ENCODE measurements at places on chromosomes 3 and 15.

DNA sequence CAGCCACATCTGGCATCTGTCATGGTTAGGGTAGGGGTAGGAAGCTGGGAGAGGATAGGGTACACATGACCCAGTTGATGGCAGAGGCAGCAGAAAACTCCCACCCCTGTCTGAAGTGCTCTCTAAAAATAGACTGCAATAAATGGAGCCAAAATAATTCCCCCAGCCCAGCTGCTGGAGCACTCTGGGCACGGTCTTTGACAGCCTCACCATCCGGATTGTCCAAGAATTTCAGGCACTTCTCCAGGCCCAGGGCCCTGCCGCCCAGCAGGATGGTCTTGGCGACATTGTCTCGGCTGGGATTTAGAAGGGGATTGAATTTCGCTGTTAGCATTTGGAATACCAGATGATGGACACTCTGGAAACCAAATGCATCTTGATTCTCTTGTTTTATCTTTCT is 103.7 kb downstream of the IQSEC1 start:
- DNase-seq, result no peak

DNA sequence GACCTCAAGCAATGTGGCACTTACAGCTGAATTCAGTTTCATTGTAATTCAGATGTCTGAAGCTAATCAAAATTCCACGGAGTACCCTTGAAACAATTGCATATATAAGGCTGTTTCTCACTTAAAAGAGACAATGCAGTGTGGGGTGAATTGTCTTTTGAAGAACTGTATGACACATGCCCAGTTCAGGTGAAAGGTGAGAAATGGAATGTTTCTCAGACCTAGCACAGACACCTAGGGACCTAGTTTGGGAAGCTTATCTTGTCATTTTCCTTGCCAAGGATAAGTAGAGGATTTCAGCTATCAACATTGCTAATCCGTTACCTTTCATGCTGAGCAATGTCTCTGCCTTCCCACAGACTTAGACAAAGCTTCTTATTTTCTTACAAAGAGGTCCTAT is 36.3 kb downstream of the MBNL1 start:
- DNase-seq, result no peak

- no peak for DNase-seq
Observed at GRCh38 chr3:155741603-155742002, 3.3 kb downstream of the PLCH1 start.

DNA sequence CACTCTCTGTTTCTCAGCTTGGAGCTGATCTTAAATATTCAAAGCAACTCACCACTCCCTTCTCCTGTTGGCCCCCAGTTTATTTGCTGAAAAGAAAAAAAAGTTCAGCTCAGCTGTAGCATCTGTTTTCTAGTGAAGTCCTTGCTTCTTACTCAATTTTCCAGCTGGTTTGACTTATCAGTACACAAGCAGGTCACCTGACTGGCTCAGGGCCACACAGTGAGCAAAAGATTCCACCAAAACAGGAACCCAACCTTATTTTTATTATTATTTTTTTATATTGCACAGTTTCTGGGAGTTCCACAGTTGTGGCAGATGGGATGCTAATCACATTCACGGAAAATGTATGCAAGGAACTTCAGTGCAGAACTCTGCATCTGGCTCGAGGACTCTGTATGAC is 390.7 kb upstream of the RGMA start:
- DNase-seq, result no peak

GRCh38 chr3:160755776-160756304 is at the start of gene PPM1L:
PPM1L (plus strand) TSS chr3:160756231.
- DNase-seq, result peak; percentile 19

GRCh38 chr3:74023395-74023794 is 398.7 kb upstream of the PDZRN3 start:
- no peak for DNase-seq

GRCh38 chr3:178907081-178907480 is 164.5 kb downstream of the ZMAT3 start:
- DNase-seq, result no peak

GRCh38 chr3:186189492-186189891 is 80.6 kb upstream of the ETV5 start:
- DNase-seq, result no peak

DNA sequence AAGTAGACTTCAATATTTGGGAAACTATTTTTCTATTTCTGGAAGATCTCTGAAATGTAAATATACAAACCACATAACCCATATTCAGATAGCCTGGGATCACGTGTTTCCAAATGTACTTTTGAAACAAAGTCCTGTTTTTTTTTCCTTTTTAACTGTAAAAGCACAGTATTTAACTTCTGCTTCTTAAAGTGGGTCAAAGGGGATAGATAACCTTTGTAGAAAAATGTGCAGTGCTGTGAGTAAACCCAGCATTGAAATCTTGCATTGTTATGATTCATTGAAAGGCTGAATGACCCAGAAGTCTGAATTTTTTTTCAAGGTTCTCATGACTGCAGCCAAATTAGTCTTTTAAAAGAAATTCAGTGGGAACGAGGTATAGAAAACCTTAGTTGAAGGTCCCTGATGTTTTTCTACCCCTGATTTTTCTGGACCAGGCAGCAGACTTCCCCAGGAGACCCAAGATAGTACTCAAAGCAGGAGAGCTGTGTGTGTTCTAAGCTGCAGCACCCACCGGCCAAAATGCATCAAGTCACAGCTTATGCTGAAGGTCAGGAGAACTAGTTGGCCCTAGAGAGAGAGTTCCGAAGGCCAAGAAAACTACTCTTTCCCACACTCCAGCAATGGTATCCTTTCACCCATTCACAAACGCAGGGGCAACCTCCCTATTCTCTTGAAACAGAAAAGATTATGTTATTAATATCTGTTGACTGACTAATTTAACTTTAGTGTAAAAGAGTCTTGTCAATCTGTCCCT is 43.6 kb upstream of the APH1B start:
- DNase-seq, result no peak

GRCh38 chr3:99952306-99952705 is 134.6 kb downstream of the CMSS1 start:
- DNase-seq, result no peak

- no peak for DNase-seq
Observed at GRCh38 chr15:43370310-43370974, 401 bp downstream of the ZSCAN29 start.

- DNase-seq, result no peak
Observed at GRCh38 chr3:99071096-99071495, 169.6 kb upstream of the DCBLD2 start.

DNA sequence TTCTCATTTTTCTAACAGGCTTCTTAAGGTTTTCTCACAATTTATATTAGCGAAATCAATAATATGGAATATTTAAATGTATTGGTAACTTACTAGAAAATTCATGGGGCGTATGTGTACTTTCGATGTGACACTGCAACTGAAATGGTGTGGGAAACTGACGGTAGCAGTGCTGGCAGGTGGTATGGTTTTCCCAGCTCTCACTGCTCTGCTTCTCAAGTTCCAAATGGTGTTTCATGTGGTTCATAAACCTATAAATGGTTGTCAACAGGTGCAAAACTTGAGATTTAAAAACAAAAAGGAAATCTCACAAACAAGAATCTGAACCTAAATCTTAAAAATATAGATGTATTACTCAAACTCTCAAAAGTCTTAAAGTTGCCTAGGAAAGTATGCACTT is 54.7 kb downstream of the ZNF280D start:
- no peak for DNase-seq

GRCh38 chr15:82951472-82952157 is 905 bp downstream of the HOMER2 start:
- DNase-seq, result no peak

DNA sequence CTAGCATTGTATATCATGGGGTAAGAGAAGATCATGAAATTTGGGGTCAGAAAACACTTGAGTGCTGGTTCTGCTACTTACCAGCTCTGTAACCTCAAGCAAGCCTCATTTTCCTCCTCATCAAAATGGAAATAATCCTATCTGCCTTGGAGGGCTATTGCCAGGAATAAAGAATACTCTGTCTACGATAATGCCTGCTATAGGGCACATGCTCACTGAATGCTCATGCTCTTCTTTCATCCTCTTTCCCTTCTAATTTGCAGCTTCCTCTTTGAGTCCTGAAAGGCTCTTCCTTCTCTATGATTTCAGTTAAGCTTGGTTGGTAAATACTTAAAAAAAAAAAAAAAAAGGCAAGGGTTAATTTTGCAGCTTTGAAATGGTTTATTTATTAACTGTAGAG is 12.8 kb downstream of the RTP1 start:
- DNase-seq, result no peak

Measured in activated naive CD8-positive, alpha-beta T cell treated with anti-CD3 and anti-CD28 coated beads, Interleukin-2, amount 50 U/mL, for 16 hours (primary cell).